Iris pigment epithelial cell (primary cell): ENCODE measurements at places on chromosomes 4 and X.

- DNase-seq = no peak
Observed at GRCh38 chrX:129650821-129651510, 3.8 kb downstream of the APLN start.

GRCh38 chr4:522438-522837, 23.4 kb downstream of the PIGG start:
- no peak for DNase-seq

- no peak for DNase-seq
Observed at GRCh38 chr4:153469031-153469430, 2.9 kb downstream of the TMEM131L start.

DNA sequence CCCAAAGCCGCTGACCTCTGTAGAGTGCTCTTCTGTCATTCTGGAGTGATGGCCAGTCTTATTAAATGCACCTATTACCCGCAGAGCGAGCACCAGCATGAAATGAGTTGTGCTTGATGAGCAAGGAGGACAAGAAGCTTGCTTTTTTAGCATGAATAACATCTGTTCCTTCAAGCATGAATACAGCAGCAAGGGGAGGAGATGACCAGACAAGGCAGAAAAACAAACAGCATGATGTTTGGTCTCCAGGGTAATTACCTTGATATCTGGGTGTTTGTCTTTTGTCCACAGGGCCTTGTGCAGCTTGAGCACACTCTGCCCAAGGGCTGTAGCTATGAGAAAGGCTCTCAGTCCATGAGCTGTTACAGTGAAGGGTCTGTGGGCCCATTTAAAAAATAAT, 324.8 kb upstream of the DDX53 start:
- no peak for DNase-seq

- peak; percentile 91 for DNase-seq
Observed at GRCh38 chr4:138897811-138898226, 117.8 kb upstream of the NOCT start.

DNA sequence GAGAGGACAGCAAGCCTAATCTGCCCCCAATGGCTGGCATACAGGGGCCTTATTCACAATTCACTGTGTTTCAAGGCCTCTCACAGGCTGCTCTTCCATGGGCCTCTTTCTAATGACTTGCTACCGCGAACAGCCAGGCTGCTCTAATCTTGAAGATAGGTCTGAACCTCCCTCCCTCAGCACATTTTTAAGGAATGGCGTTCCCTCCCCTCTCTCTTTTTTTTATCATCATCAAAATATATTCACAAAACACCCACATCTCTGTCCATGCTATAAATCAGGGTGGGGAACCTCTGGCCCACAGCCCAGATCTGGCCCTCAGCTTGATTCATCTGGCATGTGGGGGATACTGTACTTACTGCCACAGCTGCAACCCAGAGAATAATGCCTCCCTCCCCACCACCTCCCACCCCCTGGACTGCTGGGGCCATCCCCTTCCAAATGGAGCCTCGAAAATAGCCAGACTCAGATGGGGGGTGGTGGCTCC, 76.2 kb upstream of the PLAC1 start:
- no peak for DNase-seq

DNA sequence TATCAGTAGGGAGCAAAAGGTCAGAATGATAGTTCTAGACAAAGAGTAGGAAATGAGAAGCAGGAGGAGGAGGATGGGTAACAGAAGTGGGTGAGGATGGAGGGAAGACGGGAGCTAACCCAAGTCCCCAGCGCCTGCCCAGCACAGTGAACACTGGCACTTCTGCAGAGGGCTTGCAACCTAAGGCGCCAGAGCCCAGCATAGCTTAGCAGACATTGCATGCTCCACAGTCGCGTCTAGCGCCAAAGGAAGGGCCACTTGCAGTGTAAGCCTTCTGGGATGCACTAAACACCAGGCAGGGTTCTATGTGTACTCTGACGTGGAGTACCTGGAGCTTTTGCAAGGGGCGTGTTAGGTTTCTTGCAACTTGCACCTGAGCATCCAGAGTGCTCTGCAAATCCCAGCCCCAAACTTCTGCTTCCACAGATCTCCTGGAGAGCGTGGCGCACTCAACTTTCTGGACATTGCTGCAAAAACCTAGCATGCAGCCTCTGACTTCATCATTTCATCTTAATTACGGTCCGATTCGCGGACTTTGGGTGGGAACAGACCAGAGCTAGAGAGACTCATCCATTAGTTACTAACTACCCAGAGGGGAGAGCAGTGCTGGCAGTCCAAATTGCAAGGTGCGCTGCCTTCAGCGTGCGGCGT, 46.5 kb upstream of the NKAP start:
- no peak for DNase-seq
